ENCODE measurements at places on chromosomes 3 and 15.

DNA sequence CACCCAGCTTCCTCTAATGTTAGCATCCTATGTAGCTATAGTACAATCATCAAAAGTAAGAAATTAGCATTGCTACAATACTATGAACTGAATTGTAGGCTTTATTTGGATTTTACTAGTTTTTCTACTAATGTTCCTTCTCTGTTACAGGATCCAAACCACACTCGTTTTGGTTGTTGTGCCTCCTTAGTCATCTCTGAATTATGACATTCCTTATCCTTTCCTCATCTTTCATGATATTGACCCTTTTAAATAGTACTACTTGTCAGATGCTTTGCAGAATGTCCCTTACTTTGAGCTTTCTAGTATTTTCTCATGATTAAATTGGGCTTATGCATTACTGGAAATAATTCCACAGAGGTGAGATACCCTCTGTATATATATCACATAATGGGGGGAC, 265.4 kb downstream of the VPS13C start:
- peak; percentile 3 for DNase-seq

GRCh38 chr3:54433846-54434245, 311.5 kb downstream of the CACNA2D3 start:
- DNase-seq, result no peak

- no peak for DNase-seq
Measured at GRCh38 chr15:31277335-31278060, 49.1 kb upstream of the KLF13 start.

DNA sequence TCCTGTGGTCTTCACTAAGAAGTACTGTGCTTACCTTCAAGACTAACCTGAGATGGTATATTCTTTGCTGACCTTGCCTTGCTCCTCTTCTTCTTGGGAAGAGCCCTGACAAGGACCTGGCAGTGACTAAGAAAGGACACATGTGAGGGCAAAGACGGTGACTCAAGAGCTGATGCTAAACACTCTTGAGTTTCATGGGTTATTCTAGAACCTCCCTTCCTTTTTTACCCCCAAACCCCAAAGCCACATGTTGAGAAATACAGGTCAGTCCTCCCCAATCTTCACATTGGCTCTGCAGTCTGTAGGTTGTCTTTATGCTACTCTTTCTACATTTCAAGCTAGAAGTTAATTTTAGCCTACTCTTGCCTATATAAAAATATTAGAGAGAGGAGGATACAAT, 200.6 kb downstream of the SEMA6D start:
- no peak for DNase-seq

DNA sequence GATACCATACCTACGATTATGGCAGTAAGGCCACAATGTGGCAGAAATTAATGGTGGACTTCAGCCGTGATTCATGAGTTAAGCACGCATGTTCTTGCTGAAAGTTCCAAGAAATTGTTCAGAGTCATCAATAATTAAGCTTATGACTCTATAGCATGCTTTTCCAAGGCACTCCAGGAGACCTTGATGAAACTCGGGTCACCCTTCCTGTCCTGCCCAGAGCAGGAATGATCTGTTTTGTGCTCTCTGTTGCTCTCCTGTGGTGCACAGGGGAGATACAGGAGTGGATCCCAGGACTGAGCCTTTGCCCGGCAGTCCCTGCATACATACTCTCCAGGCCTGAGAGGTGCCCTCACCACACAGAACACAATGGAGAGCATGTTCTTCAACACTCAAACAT, 141.6 kb upstream of the SLC2A2 start:
- no peak for DNase-seq

DNA sequence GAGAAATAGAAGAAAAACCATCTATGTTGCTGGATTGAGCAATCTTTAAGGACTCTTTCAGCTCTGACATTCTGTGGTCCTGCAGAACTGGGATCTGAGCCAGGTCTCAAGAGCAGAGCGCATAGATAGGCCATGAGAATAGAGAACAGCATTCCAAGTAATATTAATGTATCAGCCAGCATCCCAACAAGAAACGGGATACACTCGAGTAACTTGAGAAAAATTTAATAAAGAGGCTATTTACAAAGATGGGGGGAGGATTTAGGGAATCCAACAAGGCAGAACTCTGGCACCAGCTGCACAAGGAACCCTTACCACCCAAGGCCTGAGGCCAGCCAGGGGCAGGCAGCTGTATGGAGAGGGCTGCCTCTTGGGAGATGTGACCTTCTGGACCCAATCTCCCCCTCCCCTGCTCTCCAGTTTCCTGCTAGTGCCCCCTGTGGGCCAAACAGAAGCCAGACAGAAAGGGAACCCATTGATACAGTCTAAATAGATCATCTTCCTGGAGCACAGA, 8.2 kb downstream of the TMOD2 start:
- peak; percentile 82 for DNase-seq
